Stimulated activated CD4-positive, alpha-beta T cell treated with anti-CD3 and anti-CD28 coated beads, Interleukin-4, amount 100 ng/mL, for 48 hours (primary cell): ENCODE measurements at places on chromosomes 1 and 21.

- no peak for DNase-seq
Observed at GRCh38 chr1:6732942-6733341, 31.3 kb upstream of the DNAJC11 start.

DNA sequence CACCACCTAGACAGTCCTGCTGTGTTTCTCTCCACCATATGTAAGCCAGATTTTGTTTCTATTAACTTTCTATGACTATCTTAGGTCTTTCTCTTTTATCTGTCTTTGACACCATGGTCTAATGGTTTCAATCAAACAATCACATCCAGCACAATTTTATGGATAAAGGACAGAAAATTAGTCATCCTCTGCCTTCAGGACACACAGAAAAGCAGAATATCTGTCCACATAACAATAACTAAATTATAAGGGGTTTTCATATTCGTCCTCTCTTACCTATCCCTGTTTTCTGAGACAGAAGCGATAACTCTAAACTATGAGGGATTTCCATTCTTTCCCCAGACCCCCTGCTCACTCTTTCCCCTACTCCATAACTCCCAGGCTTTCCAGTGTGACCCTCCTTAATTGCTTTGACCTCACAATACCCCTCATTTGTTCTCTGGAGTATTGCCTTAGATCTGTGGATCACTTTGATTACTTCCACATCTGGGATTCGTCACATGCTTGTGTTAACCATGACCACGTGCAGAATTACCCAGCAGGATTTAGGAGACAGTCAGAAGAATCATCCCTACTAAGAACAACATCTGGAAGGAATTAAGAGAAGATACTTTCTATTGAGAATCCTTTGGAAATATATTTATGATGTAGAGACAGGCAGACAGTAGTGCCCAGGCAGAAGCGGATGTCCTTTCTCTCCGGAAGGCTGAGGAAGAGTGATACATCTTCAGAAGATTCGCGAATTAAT, 108.2 kb upstream of the GREM2 start:
- no peak for DNase-seq

- no peak for DNase-seq
Observed at GRCh38 chr1:202439308-202439707, 90.8 kb downstream of the PPP1R12B start.

GRCh38 chr1:88394958-88395357, 289.1 kb upstream of the PKN2 start:
- no peak for DNase-seq

DNA sequence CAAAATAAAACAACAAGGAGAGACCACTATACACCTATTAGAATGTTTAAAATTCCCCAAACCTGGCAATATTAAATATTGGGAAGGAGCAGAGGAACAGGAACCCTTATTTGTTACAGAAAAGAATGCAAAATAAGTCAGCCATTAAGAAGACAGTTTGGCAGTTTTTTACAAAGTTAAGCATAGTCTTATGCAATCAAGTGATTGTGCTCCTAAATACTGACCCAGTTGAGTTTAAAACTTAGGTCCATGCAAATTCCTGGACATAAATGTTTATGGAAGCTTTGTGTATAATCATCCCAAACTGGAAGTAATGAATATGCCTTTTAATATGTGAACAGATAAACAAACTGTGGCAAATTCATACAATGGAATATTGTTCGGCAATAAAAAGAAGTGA, 72.9 kb upstream of the RGS4 start:
- no peak for DNase-seq

DNA sequence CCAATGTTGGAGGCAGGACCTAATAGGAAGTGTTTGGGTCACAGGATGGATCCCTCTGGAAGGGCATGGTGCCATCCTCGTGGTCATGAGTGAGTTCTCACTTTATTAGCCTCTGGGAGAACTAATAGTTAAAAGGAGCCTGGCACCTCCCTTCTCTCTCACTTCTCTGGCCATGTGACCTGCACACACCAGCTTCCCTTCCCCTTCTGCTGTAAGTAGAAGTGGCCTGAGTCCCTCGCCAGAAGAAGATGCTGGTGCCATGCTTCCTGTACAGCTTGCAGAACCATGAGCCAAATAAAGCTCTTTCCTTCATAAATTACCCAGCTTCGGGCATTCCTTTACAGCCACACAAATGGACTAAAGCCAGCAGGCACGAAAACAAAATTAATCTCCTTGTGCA, 23.6 kb downstream of the ACOT7 start:
- DNase-seq = no peak
